HEK293T (cell line): ENCODE measurements at places on chromosomes 6 and 20.
A peak's percentile ranks its signal among the peaks of the same experiment; 100 is the strongest.

DNA sequence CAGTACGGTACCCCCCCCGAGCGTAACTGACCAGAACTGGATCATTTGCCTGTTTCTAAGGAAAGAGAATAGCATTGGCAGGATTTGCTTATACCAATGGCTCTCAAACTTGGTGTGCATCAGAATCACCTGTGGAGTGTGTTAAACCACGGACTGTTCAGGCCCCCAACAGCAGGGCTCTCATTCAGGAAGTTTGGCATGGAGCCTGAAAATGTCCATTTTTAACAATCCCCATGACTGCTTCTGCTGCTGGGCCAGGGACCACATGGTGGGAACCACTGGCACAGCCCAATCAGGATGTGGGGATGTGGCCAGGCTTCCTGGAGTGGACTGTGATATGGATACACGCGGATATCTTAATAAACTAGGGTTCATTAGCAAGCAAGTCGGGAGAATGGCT is 53.9 kb downstream of the GTF2H5 start:
- DNase-seq, result no peak

DNA sequence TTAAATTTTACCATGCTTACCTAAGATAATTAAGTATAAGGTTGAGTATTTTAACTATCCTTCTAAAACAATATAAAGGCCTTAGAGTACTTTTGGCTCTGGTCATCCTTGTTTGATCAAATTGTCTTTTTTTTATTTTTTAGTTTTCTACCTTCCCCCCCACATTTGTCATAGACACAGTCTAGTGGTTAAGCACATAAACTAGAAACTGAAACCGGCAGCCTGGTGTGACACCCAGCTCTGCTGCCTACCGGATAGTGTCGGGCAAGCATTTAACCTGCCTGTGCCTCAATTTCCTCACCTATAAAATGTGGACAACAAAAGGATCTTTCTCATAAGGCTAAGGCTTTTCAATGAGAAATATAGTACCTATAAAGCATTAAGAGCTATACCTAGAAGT is 21.6 kb upstream of the TULP4 start:
- no peak for DNase-seq

GRCh38 chr6:48542191-48542590 is 431.2 kb upstream of the PTCHD4 start:
- DNase-seq, result no peak

GRCh38 chr6:156658186-156658965 is 118.8 kb upstream of the ARID1B start:
- no peak for DNase-seq

DNA sequence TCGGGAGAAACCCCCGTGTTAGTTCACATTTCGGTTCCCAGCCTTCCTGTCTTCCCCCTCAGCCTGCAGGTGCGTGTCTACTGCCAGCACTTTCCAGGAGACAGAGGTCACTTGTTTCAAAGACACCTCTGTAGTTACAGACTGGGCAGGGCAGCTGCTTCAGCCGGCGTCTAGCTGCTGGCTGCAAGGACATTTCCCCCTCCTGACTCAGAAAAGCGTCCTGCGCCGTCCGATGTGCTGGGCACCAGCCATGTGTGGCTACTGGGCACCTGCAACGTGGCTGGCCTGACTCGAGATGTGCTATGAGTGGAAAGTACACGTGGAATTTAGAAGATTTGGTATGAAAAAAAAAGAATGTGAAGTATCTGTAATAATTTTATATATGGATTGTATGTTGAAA is 37.6 kb downstream of the RRBP1 start:
- no peak for DNase-seq

DNA sequence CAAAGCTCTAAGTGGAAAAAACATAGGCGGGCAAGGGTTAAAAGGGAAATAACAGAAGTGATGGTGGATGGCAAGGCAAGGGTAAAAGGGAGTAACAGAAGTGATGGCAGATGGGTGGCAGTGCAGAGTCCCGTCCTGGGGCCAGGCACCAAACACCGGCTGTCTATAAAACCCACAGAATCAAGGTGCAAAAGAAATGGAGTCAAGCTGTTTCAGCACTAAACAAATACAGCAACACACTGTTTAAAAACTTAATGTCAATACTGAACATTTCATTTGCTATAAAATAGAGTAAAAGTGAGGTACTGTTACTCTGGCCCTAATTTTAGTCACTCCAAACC is 87.6 kb downstream of the MAN1A1 start:
- DNase-seq, result no peak

GRCh38 chr20:24950836-24951525 is 1.9 kb downstream of the CST7 start:
- no peak for DNase-seq

DNA sequence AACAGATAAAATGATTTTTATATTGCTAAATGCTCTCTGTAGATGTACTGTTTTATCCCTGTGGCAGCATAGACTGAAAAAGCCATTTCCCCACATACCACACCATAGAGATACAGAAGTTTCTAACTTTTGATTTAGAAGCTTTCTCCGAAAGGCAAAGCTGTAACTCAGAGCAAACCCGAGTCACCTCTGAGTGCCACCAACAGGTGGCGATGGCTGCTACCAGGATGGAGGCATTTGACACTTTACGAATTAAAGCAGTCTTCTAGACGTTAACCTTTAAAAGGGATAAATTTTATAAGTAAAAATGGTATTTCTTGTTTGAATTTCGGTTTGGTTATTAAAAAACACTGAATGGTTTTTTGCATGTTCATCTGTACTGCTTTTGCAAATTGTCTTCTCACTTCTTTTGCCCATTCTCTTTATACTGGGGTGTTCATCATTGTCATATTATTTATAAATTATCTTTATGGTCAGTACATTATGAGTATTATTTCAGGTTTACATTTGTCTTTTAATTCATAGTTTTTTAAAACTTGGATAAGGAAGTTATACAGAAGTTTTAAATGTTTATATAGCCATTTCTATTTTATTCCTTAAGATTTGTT is 201.0 kb upstream of the CEP162 start:
- peak; percentile 57 for DNase-seq

GRCh38 chr6:131877999-131878789 is 70.4 kb downstream of the ENPP1 start:
- DNase-seq, result no peak

DNA sequence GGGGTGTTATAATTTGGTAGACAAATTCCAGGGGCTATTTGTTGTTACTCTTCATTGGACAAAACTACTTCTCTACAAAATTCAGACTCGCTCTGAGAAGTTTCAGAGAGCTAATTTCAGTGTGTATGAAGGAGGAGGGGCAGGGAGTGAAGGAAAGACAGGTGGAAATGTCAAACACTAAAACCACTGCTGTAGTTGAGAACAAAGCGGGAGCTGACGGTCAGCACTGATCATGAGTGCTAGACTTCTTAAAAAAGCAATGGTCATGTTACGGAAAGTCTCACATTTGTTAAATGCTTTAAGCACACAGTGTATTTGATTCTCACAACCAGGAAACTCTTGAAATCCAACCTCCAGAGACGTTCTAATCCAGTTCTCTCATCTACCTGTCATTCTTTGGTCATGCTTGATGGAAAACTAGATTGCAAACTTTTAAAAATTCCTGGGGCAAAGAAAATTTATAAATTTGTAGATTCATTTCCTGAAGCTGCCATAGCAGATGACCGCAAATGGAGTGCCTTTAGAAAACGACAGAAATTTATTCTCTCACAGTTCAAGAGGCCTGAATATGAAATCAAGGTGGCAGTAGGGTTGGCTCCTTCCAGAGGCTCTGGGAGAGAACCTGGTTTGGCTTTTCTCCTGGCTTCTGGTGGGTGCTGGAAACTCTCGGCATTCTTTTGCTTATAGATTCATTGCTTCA is 100.7 kb upstream of the CARMIL1 start:
- DNase-seq, result no peak

GRCh38 chr6:154479771-154480639 is 30.5 kb downstream of the CNKSR3 start:
- no peak for DNase-seq

GRCh38 chr6:5133943-5134342 is 48.8 kb downstream of the PPP1R3G start:
- DNase-seq, result no peak

GRCh38 chr6:89750338-89750737 is 69.3 kb downstream of the MDN1 start:
- DNase-seq, result no peak

DNA sequence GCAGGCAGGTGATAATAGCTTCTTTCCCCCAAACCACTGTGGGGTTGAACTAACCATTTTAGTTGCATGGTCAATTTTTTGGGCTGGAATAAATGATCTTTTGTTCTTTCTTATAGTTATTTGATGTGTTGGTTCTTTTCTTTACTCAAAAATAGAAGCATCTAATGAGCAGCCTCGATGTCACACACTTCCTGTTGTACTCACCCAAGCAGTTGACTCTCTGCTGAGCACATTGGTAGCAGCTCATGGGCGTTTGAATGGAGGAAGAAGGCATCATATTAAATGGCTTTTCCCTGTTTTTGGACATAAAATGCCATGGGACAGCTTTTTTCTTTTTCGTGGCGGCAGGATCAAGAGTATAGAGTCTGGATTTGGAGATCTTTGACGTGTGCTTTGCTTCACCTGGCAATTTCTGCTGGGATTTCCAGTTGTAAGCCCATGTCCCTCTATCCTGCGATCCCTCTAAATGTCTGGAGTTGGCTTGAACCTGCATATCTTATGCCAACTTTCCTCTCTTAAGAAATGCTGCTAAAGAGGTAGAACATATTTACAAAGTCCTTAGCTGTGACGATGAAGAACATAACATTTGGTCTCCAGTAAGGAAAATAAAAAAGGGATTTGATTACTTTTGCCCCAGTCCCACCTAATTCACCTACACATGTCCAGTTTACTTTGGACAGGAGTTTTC is 268.3 kb downstream of the PRL start:
- no peak for DNase-seq

DNA sequence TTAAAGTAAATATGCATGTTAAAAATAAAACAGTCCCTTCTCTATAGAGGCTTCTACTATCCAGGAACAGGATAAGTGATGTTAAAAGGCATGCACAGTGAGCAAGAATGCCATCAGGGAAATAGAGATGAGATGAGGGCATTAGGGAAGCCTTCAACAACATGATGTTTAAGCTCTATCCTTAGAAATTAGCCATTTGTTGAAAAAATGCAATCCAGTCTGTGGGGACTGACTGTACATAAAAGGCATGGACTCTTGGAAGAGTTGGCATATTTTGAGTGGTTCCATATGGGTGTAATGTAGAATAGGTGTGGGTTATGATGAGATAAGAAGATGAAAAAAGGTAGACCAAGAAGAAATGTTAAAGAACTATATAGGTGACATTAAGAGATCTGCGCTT is 5.8 kb downstream of the KIAA0319 start:
- DNase-seq, result no peak

DNA sequence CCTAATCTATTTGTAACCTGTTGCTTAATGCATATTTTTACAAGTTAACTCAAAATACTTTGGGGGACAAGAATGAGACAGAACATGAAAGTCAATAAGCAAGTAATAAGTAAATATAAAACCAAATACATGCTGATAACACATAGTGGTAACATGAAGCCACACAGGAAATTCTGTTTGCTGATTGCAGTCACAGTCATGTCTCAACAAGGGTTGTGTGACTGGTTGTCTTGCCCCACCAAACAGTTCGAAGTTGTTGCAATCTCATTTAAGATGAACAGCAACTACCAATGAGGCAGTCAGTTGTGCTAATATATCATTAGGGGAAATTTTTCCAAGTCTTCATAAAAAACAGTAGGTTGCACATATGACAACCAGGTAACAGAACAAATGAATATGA is 14.5 kb downstream of the CD24 start:
- no peak for DNase-seq

GRCh38 chr6:107383705-107384104 is 75.7 kb downstream of the PDSS2 start:
- no peak for DNase-seq

DNA sequence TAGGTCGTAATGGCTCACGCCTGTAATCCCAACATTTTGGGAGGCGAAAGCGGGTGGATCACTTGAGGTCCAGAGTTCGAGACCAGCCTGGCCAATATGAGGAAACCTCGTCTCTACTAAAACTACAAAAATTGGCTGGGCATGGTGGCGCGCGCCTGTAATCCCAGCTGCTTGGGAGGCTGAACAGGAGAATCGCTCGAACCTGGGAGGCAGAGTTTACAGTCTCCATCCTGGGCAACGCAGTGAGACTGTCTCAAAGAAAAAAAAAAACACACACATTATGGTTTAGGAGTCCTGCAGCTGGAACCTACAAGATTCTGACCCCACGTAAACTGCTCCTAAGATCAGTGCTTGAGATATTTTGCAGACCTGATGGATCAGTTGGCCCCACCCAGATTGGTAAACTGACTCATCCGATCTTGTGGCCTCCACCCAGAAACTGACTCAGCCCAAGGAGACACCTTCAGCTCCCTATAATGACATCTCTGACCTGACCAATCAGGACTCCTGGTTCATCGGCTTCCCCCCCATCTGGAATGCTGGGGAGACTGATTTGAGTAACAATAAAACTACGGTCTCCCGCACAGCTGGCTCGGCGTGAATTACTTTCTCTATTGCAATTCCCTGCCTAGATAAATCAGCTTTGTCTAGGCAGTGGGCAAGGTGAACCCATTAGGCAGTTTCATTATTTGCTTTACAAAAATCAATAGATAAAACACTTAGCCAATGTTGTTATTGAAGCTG is 96.2 kb upstream of the BTN3A2 start:
- no peak for DNase-seq

DNA sequence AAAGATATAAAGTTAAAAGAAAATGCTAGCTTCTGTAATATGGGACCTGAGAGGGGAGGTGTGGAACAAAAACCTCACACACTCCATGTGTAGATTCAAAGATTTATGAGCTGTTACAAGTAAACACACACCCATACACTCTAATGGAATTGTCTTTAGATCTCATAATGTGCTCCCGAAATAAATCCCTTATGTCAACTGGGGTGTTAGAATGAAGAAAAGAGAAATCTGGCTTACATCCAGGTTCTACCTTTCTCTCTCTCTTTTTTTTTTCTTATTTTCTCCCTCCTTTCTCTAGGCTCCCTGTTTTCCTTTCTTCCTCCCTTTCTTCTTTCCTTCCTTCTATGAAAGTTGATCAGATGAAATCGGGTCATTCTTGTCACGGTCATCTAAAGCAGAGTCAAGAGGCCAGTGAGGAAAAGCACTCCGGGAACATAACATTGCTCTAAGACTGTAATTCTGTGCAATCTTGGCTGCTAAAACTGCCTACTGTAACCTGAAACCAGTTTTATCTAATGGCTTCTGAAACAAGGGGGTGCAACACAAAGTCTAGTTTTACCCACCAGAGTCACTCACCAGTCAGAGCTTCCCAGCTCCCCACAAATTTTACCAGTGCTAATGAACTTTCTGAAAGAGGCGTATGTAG is 68.3 kb upstream of the BTBD3 start:
- peak; percentile 17 for DNase-seq

DNA sequence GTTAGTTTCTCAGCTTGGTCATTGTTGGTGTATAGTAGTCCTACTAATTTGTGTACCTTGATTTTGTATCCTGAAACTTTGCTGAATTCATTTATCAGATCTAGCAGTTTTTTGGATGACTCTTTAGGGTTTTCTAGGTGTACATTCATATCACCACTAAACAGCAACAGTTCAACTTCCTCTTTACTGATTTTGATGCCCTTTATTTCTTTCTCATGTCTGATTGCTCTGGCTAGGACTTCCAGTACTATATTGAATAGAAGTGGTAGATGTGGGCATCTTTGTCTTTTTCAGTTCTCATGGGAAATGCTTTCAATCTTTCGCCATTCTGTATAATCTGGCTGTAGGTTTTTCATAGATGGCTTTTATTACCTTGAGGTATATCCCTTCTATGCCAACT is 61.3 kb upstream of the HEY2 start:
- no peak for DNase-seq

- DNase-seq, result no peak
Observed at GRCh38 chr6:121235386-121235785, 98.9 kb downstream of the TBC1D32 start.
